Mesenteric fat pad (tissue), 1 donor: ENCODE measurements at places on chromosomes 6 and 20. TPM values are rescaled to one million over a fixed set of nuclear protein-coding genes. Genes with fewer than 3 reads are reported as not detected.
A peak's percentile ranks its signal among the peaks of the same experiment; 100 is the strongest.

DNA sequence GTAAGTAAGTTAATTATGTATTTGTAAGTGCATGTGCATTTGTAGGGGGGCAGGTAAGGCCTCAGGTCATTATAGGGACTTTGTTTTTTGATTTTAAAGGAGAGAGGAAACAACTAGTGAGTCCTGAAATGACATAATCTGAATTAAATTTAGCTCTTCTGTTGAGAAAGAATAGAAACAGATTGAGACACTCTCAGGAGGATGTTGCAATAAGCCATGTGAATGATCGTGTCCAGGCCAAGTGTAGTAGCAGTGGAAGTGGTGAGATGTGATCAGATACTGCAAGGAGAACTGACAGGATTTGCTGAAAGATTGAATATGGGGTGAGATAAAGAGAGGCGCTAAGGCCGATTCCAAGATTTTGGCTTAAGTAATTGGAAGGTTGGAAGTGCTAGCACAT lies 2.6 kb upstream of the CENPW start:
- no peak for DNase-seq

DNA sequence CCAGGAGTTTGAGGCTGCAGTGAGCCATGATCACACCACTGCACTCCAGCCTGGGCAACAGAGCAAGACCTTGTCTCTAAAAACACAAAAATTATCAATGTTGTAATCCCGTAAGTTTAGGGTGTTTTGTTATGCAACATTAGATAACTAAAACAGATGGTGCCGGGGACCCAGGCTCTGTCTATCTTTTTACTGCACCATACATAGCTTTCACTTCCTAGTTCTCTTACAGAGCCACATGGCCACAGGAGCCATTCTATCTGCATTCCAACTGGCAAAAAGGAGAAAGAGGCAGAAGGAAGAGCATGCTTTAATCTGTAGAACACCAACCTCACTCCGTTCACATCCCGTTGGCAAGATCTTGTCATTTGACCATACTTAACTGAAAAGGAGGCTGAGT lies 5.4 kb upstream of the TCF15 start:
- DNase-seq = no peak

GRCh38 chr20:5030348-5031205 lies 29.3 kb upstream of the SLC23A2 start:
- DNase-seq = no peak

Gene PSMB1
- total RNA-seq = 142 TPM

DNA sequence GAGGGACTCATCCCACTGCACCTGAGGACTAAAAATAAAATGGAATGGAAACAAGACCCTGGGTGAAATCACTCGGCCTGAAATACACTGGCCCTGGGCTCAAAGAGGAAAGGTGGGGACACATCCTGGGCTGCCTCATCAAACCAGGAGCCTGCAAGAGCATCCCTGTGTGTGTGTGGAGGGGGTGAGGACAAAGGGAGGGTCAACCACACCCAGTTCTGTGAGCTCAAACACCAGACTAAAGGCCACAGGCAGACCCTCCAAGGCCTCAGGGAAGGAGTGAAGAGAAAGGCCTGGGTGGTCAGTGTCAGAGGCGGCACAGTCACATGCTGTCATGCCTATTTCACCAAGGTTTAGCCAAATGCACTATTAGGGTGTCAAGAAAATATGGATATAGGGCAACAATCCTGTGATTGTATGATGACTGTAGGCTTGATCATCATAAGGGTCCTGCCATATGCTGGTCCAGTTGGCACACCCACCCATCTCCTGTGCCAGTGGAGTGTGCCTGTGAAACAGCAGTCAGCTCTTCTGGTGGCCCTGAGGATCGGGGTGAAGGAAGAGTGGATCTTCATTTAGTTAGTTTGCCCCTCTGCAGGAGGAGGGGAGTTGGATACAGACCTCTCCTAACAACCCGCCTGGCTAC lies 28.9 kb downstream of the SRSF3 start:
- peak; percentile 55 for DNase-seq

Gene TMC2
- 0.22 TPM for total RNA-seq

Gene GMPR
- total RNA-seq = 5.9 TPM

DNA sequence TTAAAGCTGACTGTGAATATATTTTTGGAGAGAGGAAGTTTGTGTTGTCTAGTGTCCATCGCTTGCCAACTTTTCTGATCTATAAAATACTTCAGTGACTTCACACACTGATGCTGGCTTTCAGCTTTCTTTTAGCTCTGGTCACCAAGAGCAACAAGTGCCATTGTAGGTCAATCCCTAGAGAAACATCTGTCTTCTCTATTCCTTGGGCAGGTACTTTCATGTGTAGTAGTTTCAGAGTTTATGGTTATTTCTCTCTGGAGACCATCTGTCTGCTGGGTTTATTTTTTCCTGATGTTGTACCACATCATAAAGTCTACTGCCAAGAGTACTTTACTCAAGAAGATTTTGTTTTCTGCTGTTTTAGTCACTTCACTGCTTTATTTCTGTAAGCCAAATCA lies 249.9 kb downstream of the KHDC1L start:
- no peak for DNase-seq

DNA sequence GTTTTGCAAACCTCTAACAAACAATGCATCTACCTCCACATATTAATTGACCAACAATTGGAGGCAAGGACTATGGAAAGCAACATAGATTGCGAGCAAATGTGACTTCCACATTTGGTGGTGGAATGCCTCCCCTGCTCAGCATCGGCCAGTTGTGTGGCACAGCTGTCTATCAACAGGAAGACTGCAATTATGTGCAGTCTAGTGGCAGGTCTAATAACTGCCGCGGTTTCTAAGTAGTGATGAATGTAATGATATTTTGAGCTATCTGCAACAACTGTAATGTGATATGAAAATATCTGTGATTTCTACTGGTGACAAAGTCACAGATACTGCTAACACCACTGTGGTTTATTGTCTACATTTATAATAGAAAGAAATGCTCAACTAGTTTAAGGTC lies 56.8 kb downstream of the NCR2 start:
- DNase-seq = no peak

DNA sequence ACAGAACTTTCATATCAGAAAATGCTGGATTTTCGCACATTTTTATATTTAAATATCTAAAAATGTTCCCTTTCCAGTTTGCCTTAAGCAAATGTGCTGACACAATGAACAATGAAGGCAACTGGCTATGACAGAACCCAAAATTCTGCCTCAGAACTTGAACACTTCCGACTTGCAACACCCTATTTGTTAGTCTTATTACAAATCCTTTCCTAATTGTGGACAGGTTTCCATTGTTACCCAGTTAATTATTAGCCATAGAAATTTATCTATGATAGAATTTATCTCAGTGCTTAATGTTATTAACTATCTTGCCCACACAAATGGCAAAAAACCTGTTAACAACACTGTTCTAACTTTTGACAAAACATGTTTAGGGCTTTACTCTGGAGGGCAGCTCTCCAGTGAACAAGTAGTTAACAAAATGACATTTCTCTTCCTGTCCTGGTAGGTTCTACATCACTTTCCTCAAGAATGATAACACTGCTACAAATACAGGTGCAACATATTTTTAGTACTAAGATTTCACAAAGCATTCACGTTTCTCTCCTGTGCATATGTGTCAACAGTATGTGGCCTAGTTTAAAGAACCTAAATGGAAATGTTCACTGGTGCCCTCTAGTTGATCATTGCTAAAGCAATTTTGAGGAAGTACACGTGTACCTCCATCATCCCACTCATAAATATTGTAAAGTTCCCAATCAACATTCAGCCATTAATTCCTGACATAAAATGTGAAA lies 58.4 kb downstream of the HIVEP2 start:
- no peak for DNase-seq

DNA sequence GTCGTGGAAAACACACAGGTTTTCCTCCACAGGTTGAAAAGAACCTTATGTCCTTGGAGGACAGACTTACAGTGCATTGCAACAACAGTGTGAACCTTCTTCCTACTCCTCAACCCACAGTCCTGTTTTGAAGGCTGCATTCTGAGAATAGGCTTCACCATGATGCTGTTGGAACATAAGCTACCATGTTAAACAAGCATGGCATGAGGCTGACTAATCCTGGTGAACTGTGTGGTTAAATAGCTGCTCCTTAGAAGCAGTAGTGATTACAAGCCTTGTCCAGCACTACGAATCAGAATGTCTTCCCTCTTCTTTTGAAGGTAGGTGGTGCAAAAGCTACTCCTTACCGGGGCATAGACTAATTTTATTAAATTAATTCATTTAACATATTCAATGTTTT lies 368.5 kb upstream of the EPHA7 start:
- DNase-seq = no peak

DNA sequence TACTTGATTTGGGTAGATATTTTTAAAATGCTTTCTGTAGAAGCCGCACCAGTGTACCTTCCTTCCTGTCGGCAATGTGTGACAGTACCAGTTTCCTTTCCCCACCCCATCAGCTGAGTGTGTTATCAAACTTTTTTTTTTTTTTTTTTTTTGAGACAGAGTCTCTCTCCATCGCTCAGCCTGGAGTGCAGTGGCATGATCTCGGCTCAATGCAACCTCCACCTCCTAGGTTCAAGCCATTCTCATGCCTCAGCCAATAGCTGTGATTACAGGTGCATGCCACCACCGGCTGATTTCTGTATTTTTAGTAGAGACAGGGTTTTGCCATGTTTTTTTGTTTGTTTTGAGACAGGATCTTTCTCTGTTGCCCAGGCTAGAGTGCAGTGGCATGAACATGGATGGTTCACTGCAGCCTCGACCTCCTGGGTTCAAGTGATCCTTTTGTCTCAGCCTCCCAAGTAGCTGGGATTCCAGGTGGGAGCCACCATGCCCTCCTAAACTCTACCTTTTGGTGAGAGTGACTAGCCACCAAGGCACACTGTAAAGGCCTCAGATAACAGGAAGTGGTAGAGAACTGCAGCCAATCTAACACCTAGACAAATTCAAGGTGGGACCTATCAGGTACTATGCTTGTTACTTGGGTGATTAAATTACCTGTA lies 26.5 kb upstream of the ZBTB22 start:
- no peak for DNase-seq

DNA sequence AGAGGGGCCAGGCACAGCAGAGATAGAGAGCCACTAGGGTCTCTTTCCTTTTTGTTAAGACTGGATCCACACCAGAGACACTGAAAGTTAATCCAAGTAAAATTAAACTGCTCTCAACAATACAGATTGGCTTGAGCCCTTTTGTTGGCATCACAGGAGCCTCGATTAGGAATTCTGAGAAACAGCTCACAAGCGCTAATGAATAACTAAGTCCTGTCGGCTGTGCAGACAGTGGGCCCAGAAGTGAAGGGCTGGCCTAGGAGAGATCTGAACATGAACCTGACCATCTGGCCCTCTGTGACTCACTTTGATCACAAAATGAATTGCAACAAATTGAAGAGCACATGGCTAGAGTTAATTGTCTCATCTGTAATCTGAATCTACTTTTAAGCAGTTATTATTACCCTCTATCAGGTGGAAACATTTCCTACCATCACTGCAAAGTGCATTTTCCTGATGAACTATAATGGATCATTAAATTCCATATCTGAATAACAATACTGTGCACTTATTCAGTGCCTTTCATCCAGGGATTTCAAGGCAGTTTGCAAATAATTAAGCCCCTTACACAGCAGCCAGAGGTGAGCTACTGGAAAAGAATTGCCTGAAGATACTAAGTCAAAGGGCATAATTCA lies 3.2 kb downstream of the BACH2 start:
- no peak for DNase-seq

DNA sequence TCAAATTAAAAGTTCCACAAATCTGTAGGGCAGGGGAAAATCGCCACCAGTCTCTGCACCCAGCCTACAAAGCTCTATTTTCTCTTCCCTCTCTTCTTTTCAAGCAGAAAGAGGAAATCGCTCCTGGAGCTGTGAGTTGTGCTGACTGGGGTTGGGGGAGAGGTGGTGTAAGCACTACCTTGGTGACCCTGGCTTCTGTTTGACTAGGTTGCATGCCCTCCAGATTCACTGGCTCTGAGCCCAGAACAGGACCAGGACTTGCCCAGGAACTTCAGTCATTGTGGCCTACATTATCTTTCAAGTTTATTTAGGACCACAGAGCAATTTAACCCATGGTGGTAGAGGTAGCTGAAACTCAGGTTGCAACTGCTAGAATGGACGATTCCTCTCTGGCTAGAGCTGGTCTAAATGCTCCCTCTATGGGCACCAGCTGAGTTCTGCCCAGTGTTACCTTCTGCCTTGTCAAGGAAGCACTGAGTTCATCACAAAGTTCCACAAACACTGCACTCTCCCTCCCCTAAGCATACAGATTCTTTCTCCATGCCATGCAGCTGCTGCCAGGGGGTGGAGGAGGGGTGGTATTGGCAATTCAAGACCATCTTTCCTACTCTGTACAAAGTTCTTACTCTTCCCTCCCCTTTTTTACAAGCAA lies 122.0 kb upstream of the BMP5 start:
- no peak for DNase-seq

- DNase-seq = no peak
These were observed 1.6 kb upstream of the TOMM6 start for GRCh38 chr6:41785689-41786450.

Gene ACAT2
- total RNA-seq = 11.1 TPM

DNA sequence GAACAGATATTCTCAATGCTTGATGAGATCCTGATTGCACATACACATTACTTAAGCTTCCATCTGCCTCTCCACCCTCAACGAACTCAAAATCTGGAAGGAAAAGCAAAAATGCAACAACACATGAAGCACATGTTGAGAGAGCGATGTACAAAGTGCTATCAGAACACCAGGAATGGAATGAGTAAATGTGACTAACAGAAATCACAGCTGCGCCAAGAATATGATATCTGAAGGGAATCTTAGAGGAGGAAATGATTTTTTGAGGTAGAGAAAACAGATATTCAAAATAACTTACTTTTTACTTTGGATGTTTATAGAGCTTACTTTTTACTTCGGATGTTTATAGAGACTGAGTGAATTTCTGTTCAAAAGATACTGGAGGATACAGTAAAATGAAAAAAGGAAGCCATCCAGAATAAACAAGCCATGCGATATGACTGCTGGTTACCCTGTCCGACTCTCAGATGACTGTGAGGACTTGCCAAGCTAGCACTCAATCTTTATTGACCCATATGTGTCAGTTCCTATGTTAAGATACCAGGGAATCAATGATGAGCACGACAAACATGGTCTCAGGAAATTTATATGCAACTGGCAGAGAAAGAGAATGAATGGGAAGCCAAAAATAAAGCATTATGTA lies 102.0 kb downstream of the SMLR1 start:
- DNase-seq = no peak

Gene FKBP1C
- not detected for total RNA-seq

- DNase-seq = no peak
These were observed 7.7 kb downstream of the HBS1L start for GRCh38 chr6:135046912-135047311.

GRCh38 chr20:58309591-58310290 lies at the start of gene RAB22A:
Gene RAB22A (plus strand): TSS chr20:58309715. CDS start chr20:58309977, 262 bp downstream.
- DNase-seq = peak; percentile 96

Gene OR2H1
- not detected for total RNA-seq

DNA sequence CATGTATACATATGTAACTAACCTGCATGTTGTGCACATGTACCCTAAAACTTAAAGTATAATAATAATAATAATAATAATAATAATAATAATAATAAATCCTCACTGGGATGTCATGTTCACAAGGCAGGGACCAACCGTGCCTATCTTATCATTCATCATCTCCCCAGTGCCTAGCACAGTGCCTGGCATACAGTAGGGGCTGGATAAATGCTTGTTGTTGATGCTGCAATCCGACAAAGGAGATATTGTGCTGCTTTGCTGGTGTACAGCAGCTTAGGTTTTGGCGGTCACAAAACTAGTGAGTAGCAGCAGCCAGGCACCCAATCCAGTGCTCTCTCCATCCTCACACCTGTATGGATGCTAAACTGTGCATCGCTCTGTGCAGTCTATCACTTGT lies 94.1 kb upstream of the ASF1A start:
- no peak for DNase-seq

Gene CST9
- total RNA-seq = not detected
